ENCODE measurements at places on chromosomes 3 and 15. TPM values are rescaled to one million over a fixed set of nuclear protein-coding genes. Genes with fewer than 3 reads are reported as not detected.

CPN2 gene
- total RNA-seq, result not detected

CDHR4 gene
- total RNA-seq, result not detected

KBTBD8 gene
- 16.2 TPM for total RNA-seq

CCR8 gene
- not detected for total RNA-seq

ACP3 gene
- 3.5 TPM for total RNA-seq

OIP5 gene
- total RNA-seq, result 12.3 TPM

SLC2A2 gene
- total RNA-seq, result not detected

TMEM266 gene
- total RNA-seq, result not detected

FETUB gene
- total RNA-seq, result not detected

TJP1 gene
- 84.9 TPM for total RNA-seq

HACD3 gene
- total RNA-seq, result 40.9 TPM

NR2E3 gene
- 0.57 TPM for total RNA-seq

DENND6A gene
- total RNA-seq, result 11.6 TPM

RBPMS2 gene
- total RNA-seq, result 0.22 TPM

FAM98B gene
- 8.1 TPM for total RNA-seq

LACTB gene
- total RNA-seq, result 21.4 TPM

CLDN16 gene
- 0.22 TPM for total RNA-seq

GOLGA6L7 gene
- not detected for total RNA-seq

HACD2 gene
- 13.3 TPM for total RNA-seq

OXTR gene
- 12.3 TPM for total RNA-seq

BTLA gene
- not detected for total RNA-seq

WDR93 gene
- not detected for total RNA-seq

ARGFX gene
- total RNA-seq, result not detected

CD86 gene
- not detected for total RNA-seq

ZNF717 gene
- total RNA-seq, result 11.8 TPM

KLHL6 gene
- under 0.01 TPM for total RNA-seq

OTOL1 gene
- total RNA-seq, result not detected

SPINK8 gene
- not detected for total RNA-seq

CTXN2 gene
- not detected for total RNA-seq

RAD18 gene
- total RNA-seq, result 21.0 TPM

ZNF385D gene
- not detected for total RNA-seq

FBXO22 gene
- total RNA-seq, result 60.4 TPM

TMEM108 gene
- not detected for total RNA-seq

EPHA6 gene
- 0.22 TPM for total RNA-seq

LTK gene
- 3.9 TPM for total RNA-seq

PLAAT1 gene
- total RNA-seq, result not detected

ZNF501 gene
- total RNA-seq, result 4.6 TPM

SELENOT gene
- total RNA-seq, result 167 TPM

GALK2 gene
- 67.4 TPM for total RNA-seq

LRRK1 gene
- 13.7 TPM for total RNA-seq

ASB14 gene
- not detected for total RNA-seq

STRA6 gene
- total RNA-seq, result 33.3 TPM

UCN2 gene
- 25.1 TPM for total RNA-seq

CFAP100 gene
- total RNA-seq, result not detected

CD96 gene
- under 0.01 TPM for total RNA-seq

STARD5 gene
- 24.3 TPM for total RNA-seq

RBM6 gene
- 48.4 TPM for total RNA-seq

EPHB1 gene
- 0.88 TPM for total RNA-seq

ZDHHC23 gene
- 1.1 TPM for total RNA-seq

PPP1R14D gene
- not detected for total RNA-seq

CSNK1G1 gene
- total RNA-seq, result 22.8 TPM

FRG2C gene
- total RNA-seq, result under 0.01 TPM

Data from placental pericyte (primary cell).